ENCODE measurements at places on chromosomes 7 and 10.
A peak's percentile ranks its signal among the peaks of the same experiment; 100 is the strongest.

DNA sequence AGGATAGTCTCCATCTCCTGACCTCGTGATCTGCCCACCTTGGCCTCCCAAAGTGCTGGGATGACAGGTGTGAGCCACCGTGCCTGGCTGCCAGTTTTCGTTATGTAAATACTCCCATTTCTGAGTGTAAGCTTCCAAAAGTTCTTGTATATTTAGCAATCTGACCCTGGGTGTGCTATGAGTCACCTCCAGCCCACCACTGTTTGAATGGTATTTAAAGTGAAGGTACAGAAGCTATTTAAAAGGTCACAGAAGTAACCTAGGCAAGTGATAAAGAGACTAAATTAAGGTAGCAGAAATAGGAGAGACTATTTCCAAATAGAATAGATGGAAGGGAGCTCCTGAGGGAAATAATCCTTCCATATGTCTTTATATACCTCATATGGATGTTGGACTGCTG, 3.9 kb upstream of the ANKRD7 start:
- no peak for DNase-seq

DNA sequence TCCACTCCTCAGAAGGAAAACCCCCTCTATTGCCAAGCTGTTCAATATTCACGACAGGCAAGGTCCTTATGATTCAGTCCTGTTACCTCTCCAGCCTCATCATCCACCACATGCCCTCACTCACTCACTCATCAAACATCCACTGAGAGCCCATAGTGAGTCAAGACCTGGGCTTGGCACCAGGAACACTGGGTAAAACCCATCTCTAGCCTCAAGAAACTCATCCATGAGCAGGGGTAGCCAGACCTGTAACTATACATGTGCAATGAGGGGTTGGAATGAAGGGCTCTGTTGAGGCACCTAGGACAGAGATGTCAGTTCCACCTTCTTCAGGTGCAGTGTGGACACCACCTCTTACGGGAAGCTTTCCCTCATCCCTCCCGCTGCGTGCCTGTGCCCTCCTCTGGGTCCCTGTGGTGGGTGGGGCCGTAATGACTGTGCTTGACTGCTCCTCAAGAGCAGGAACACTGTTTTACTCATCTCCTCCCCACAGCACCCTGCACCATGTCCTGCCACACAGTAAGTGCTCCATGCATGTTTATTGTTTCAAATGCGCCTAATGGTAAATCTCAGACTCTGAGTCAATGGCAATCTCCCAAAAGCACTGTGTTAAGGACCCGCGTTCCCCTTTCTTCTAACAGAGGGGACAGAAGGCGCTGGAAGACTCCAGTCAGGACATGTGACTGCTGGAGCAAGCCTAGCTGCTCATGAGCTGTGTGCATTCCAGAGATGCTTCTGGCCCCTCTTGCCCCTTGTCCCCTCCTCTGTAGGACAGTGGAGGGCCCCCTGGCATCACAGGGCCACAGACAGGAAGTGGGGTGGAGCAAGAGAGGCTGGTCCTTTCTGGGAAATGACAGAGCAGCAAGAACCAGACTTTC, 95.4 kb downstream of the HIPK2 start:
- DNase-seq = no peak

GRCh38 chr10:126016882-126017281, 120.5 kb downstream of the FANK1 start:
- no peak for DNase-seq

- DNase-seq = no peak
Observed at GRCh38 chr10:58672845-58673244, 160.2 kb downstream of the BICC1 start.

GRCh38 chr7:92691578-92691977, 101.4 kb upstream of the FAM133B start:
- DNase-seq = peak; percentile 62

DNA sequence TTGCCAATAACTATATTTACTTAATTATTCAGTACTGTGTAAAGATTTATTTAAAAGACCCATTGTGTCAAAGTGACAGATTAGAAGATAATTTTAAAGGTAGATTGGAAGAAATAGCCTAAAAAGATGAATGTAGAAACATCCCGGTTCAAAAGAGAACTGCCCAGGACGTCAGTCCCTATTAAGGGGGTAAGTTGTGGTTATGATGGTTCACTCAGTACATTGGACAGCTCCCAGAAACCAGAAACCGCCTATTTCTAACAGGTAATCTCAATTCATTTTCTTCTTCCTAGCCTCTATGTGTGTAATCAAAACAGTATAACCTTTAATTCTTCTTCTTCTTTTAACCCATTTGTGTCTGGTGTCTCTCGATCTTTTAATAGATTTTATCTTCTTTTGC, 1.5 kb upstream of the FERD3L start:
- no peak for DNase-seq

GRCh38 chr10:68303849-68304412, 27.9 kb upstream of the HNRNPH3 start:
- DNase-seq = no peak

DNA sequence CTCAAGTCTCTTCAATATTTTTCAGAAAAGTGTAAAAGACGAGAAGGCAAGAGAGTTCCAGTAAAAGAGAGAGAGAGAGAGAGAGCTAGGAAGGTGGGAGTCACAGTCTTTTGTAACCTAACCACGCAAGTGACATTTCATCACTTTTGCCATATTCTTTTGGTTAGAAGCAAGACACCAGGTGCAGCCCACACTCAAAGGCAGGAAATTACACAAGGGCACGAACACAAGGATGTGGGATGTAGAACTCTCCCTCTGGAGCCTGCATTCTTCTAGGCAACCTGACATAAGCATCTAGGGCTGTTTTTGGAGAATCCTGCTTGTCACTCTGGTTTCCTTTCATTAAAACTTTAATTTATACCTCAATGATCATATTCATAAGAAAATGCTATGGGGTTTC, 1213.1 kb downstream of the DNAJB9 start:
- DNase-seq = no peak

Data from NCI-H2171 treated with DMSO at 0.1 percent for 48 hours (cell line).